Heart right ventricle (tissue), 16 donors: ENCODE measurements at places on chromosomes 6 and 20. TPM values are rescaled to one million over a fixed set of nuclear protein-coding genes. Genes with fewer than 3 reads are reported as not detected.

GRCh38 chr6:27545271-27546046 lies 72.6 kb upstream of the ZNF184 start:
- DNase-seq: no peak

GRCh38 chr6:169034516-169035167 lies 219.0 kb downstream of the THBS2 start:
- DNase-seq: no peak

DNA sequence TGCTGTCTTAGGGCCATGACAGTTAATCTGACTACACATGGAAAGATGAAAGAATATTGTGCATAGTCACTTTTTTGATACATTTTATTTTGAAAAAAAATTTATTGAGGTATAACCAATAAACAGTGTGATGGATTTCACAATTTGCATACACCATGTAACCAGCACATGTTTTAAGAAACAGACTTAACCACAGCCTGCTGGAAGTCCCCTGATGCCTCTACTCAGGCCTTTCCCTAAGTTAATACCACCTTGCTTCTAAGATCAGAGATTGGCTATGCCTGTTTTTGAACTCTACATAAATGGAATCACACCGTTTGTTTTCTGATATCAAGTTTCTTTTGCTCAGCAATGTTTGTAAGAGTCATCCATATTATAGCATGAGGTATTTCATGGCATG lies 136.3 kb downstream of the CFAP61 start:
- DNase-seq: no peak

DNA sequence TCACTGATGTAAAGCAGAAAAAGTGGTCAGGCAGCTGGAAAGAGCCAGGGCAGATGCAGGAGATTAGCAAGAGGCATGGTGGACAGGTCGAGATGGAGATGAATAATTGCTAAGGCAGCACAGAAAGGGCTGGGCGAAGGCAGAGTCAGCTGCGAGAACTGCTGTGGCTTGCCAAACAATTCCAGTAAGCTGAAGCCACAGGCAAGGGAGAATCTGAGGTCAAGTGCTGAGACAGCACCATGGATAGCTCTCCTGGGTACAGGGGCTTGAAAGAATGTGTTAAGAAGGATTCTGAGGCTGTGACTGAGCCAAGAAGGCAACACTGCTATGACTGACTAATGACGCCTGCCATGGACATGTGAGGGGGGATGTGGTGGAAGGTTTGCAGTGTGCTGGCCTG lies 220.8 kb upstream of the FOXA2 start:
- no peak for DNase-seq

DNA sequence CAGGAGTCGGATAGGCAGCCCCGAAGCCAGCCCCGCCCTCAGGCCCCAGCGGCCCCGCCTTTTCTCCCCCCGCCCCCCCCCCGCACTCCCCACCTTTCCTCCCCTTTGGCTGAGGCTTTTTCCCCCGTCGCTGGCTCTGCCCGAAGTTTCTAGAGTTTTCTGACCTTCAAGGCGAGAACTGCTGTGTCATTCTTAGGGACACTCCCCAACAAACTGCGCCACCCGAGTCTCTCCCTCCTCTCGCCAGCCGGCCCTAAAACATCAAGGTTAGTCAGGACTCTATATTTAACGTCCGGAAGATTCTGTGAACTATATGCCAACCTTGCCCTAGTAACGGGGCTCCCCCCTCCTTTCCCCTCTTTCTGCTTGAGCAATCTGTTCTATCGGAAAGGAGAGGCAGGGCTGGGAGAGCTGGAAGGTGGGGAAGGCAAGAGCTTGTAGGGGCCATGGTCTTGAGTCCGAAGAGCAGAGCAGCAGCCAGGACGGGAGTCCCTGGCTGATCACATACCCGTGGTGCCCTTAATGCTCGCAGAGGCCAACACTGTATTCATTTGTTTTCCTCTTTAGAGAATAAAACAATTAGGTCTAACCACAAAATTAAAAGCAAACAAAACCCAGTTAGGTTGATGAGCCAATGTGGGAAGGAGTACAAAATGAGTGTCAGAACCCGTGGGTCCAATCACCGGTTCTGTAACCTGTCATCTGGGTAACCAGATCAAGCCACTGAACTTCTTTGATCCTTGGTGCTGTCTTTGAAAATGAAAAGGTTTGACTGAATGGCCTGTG lies 5.3 kb upstream of the HSPA1B start:
- DNase-seq: peak; percentile 78

DNA sequence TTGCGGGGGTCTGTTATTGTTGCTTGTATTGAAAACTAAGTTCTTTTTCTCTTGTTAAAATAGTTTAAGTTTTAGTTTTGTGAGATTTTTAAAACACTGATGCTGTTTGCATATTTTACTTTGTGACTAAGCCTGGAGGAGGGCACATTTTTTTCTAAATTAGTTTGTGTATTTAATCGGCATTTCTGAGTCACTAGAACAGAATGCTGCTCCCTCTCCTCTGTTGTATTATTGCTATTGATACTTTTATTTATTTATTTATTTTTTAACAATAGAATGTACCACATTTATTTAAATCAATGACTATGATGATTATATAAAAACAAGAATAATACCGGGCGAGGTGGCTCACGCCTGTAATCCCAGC lies 5.1 kb upstream of the FAM50B start:
- no peak for DNase-seq

GRCh38 chr6:26044140-26045064 lies 42.8 kb upstream of the HFE start:
- peak; percentile 44 for DNase-seq

GRCh38 chr6:134436281-134436815 lies 118.4 kb upstream of the SGK1 start:
- no peak for DNase-seq

GRCh38 chr6:82006027-82006738 lies 241.4 kb downstream of the IBTK start:
- DNase-seq: no peak

DNA sequence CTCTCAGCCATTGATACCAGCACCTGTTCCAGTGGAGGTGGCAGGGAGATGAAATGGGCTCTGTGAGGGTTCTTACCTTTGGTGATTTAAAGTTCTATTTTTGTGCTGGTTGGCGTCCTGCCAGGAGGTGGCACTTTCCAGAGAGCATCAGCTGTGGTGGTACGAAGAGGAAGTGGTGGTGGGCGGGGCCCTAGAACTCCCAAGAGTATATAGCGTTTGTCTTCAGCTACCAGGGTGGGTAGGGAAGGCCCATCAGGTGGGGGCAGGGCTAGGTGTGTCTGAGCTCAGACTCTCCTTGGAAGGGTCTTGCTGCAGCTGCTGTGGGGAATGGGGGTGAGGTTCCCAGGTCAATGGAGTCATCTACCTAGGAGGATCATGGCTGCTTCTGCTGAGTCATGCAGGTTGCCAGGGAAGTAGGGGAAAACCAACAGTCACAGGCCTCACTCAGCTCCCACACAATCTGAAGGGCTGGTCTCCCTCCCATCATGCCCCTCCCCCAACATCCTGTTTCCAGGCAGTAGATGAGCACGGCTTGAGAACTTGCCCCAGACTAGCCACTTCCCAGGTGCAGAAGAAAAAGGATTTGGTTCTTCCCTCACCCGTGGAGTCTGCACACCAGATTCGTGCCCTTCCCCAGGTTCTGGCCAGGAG lies 46.6 kb downstream of the MOXD1 start:
- peak; percentile 12 for DNase-seq

- no peak for DNase-seq
Observed at GRCh38 chr6:133551847-133552341, 310.7 kb downstream of the EYA4 start.

DNA sequence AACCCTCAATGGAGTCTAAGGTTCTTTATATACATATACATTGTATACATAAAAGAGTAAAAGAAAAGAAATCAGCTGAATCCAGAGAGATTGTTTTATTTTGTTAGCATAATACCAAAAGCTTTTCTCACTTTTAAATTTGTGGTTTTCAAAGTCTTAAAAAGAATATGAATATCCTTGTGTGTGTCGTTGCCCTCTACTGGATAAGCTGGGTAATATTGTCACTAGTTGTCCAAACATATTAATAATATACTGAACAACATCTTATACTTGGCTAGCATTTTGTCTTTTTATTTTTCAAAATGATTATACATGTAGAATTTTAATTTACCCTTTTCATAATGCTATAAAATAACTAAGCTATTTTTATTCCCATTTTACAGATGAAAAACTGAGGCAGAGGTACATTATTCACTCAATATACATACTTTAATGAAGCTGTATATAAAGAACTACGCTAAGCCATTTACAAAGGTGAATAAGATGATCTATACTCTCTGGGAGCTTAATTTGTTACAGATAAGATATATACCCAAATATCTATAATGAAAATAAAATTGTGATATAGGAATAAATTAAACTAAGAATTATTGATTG lies 531.7 kb downstream of the TFAP2B start:
- DNase-seq: no peak

DNA sequence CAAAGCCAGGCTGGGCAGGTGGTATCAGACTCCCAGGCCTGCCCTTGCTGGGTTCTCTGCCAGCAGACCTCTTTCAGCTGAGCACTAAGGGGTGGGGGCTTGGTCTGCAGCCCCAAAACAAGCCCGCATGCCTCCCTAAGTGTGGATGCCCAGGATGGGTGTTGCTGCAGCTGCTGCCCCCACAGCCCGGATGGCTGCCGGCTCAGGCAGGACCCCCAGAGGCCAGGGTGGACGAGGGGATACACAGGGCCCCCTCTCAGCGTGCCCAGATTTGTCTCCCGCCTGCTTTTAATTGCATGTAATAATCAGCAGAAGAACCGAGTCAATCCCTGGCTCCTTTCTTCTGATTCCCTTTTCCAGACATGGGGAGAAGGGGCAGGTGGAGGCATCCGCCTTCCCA lies 60.8 kb downstream of the VEGFA start:
- DNase-seq: no peak

DNA sequence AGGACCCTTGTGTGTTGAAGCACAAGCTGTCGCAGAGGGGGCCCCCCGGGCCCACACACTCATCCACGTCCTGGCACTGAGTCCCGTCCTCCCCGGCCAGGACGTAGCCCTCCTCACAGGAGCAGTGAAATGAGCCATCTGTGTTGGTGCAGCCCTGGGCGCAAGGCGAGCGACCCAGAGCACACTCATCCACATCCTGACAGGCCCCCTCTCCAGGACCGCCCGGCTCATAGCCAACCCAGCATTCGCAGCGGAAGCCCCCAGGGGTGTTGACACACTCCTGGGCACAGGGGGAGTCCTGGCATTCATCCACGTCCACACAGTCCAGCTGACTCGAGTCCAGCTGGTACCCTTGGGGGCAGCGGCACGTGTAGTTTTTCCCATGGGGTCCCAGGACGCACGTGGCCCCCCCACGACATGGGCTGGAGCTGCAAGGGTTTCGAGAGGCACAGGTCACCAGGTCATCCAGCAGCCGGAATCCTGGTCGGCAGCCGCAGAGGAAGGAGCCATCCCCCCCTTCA lies 1.2 kb downstream of the CD93 start:
- DNase-seq: peak; percentile 46

DNA sequence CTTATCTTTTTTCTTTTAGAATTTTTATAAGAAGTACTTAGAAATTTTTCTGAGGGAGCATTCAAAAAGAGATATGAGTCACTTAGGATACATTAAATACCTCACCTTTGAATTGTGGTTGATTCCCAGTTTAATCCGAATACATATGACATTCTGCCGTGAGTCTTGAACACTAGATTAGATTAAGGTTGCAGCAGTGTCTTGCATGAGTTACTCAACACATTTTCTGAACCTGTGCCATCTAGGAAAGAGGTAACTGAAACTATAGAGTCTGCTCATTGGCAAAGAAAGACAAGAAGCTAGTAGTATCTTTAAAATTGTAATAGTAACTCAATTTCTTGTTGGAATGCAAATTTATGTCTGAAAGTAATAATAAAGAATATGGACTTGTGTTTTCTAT lies 14.9 kb downstream of the PEX3 start:
- DNase-seq: no peak

DNA sequence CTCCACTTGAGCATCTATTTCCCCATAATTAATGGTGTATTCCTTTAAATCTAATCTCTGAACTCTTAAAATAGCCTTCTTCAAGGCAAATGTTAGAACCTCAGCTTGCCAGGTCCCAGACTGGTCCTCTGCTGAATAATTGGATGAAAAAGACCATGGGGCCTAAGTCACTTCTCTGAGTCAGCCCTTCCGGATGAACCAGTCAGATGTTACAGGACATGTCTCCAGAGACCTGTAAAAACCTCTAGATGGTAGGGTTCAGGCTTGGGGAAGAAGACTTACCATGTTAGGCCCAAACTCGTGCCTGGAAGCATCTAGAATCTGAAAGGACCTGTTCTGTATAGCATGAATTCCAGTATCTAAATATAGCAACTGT lies 97.3 kb downstream of the CDKAL1 start:
- DNase-seq: no peak

GRCh38 chr20:58070664-58071196 lies 157.7 kb downstream of the ANKRD60 start:
- DNase-seq: no peak

GRCh38 chr6:138160329-138161087 lies 1.2 kb upstream of the ARFGEF3 start:
- DNase-seq: no peak

DNA sequence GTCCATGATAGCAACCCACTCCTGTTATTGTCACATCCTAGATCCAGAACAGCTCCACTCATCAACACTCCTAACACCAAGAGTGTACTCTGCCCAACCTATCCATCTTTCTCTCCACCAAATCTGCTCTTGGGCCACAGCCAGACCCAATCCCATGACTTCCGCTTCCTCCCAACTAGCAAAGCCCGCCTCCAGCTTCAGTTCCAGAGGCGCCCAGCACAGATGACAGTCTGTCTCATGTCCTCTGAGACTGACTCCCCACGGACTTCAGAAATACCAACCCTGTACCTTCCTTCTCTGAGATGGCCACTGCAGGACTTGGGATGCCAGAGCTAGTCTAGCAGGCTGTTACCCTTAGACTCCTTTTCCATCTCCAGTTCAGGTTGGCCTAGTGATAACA lies 48.6 kb downstream of the DTNBP1 start:
- peak; percentile 18 for DNase-seq

DNA sequence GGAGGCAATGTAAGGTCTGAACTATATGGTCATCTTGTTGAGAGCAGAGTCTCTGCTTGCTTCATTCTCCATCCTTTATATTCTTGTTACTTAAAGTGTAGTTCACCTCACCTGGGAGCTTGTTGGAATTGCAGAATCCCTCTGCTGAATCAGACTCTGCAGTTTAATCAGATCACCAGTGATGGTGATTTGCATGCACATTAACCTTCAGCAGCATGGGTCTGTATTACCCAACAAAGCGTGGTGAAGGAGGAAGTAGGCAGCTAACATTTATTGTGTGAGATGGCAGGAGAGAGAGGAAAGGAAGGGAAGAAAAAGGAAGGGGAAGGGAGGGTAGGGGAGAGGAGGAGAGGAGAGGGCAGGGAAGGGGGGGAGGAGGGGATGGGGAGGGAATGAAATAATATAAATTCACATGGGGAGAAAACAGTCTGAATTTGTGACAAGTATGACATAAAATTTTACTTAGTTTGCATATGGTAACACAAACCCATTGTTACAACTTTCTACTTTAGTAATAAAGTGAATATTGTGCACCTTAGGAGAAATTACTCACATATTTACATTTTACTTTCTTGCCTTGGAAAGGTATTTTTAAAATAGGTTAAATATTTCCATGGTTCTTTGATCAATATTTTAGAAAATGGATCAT lies 740.7 kb downstream of the DHX35 start:
- no peak for DNase-seq

GRCh38 chr6:106563614-106564013 lies 65.7 kb downstream of the RTN4IP1 start:
- DNase-seq: peak; percentile 17

The ZNF165 gene
- total RNA-seq: not detected

The OR12D3 gene
- not detected for total RNA-seq

The RNF8 gene
- total RNA-seq: 15.6 TPM

The SASH1 gene
- 19.0 TPM for total RNA-seq

The ANKEF1 gene
- total RNA-seq: 1.5 TPM

The OXT gene
- total RNA-seq: not detected

The PRICKLE4 gene
- 0.38 TPM for total RNA-seq

The MEP1A gene
- total RNA-seq: not detected

The TOX2 gene
- 0.51 TPM for total RNA-seq

The ASF1A gene
- 22.3 TPM for total RNA-seq

The HLA-DMA gene
- total RNA-seq: 17.2 TPM
